ENCODE measurements at places on chromosomes 11 and 22.
A peak's percentile ranks its signal among the peaks of the same experiment; 100 is the strongest.

DNA sequence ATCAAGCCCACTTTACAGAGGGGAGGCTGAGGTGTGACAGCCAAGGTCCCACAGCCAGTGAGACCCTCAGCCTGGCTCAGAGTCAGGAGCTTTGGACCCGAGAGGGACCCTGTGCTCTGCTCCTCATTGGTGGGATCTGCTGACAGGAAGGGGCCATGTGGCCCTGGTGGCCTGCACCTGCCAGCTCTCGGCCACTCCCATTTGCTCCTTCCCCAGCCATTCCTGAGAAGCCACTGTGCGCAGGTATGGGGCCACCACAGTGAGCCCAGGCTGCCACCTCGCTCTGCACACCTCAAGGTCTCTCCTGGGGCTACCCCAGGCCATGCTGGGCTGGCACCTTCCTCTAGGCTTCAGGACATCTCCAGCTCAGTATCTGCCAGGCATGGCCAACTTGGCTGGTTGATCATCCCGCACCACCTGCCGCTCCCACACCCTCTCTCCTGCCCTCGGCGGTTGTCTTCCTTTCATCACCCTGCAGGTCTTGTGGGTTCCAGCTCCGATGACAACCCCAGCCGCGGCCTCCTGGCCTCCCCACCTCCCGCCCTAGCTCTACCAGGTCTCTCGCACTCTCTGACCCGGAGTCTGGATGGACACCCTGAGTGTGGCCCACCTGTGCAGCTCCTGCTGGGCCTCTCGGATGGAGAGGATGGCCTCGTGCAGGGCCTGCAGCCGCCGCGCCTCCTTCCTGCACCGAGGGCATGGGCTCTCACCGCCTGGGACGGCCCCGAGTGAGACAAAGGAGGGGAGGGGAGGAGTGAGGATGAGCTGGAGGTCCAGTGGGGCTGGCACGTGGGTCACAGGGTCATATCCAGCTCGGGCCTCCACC, 32.2 kb upstream of the CARS1 start:
- no peak for DNase-seq

GRCh38 chr11:64863391-64864060, 14.9 kb downstream of the EHD1 start:
- no peak for DNase-seq

GRCh38 chr11:111329306-111330204, 31.2 kb downstream of the POU2AF3 start:
- DNase-seq: no peak

DNA sequence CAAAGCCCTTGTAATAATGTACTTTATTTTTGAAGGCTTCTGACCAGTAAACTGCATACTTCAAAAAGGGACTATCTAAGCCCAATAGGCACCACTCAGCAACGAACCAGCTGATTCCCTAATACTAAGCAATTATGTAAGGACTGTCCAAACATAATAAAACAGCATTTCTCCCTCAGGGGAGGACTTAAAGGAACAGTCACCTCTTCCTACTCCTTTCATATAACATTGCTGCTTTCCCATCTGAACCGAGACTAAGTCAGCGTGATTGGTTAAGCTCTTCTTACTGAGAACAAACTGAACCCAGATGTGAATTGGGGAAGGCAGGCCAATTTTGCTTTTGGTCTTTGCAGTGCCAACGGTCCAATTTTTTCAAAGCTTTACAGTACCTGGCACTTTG, 420.0 kb downstream of the METTL15 start:
- DNase-seq: no peak

DNA sequence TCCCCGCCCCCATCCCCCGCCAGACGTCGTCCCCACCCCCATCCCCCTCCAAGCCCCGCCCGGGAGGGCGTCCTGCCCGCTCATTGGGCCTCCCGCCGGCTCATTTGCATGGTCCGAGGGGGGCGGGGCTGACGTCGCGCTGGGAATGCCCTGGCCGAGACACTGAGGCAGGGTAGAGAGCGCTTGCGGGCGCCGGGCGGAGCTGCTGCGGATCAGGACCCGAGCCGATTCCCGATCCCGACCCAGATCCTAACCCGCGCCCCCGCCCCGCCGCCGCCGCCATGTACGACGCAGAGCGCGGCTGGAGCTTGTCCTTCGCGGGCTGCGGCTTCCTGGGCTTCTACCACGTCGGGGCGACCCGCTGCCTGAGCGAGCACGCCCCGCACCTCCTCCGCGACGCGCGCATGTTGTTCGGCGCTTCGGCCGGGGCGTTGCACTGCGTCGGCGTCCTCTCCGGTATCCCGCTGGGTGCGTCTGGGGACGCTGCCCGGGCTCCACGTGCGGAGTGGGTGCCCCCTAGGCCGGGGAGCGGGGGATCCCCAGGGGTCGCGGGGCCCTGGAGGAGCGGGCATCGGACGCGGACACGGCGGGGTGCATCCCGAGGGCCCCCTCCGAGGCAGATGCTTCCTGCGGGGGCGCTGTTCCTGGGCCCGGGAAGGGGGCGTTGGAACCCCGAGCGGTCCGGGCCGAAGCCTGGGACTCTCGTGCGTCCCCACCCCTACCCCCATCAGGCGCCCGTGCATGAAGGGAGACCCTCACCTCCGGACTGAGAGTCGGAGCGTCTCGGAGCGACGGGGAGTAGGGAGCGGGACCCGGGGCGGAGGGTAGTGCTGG, at the start of gene PNPLA3:
Gene PNPLA3, plus strand, starts transcription at position 175 of the 834 bp plus-strand sequence. Its CDS starts 107 bp downstream, at position 282.
- DNase-seq: peak; percentile 86

- no peak for DNase-seq
Observed at GRCh38 chr22:26725012-26725676, 67.8 kb downstream of the MIAT start.

DNA sequence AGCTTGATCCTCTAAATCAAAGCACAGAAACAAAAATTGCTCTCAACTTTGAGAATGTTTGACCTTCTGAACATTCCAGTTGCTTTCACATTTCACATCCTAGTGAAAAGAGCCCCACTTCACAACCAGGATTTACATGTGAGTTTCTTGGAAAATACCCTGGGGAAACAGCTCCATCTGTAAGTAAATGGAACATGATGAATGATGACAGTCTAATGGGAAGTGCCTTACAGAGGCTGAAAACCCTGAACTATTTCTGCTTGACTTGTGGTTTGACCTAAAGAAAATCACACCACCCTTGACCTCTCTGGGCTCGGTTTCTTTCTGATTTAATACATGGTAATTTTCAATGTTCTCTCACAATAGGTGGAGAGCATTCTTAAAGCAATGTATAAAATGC, 499.4 kb upstream of the API5 start:
- no peak for DNase-seq
